ENCODE measurements at places on chromosomes 7 and 10. TPM values are rescaled to one million over a fixed set of nuclear protein-coding genes. Genes with fewer than 3 reads are reported as not detected.

Gene MSMB
- polyA plus RNA-seq: not detected

Gene ARL4A
- 22.7 TPM for polyA plus RNA-seq

Gene TRPV5
- not detected for polyA plus RNA-seq

Gene EPHB6
- 36.9 TPM for polyA plus RNA-seq

Gene UPK3B
- polyA plus RNA-seq: not detected

Gene GALNT17
- polyA plus RNA-seq: not detected

Gene TBC1D12
- not detected for polyA plus RNA-seq

Gene H2BK1
- polyA plus RNA-seq: not detected

Gene SHH
- polyA plus RNA-seq: not detected

Data from naive thymus-derived CD4-positive, alpha-beta T cell (primary cell).